ENCODE measurements at places on chromosomes 6 and 20. TPM values are rescaled to one million over a fixed set of nuclear protein-coding genes. Genes with fewer than 3 reads are reported as not detected.

Gene ADGRF1
- 8.5 TPM for total RNA-seq

Gene LTB
- total RNA-seq: 1.3 TPM

Gene GNAS-AS1
- 0.46 TPM for total RNA-seq

GRCh38 chr6:154239392-154239791 is 117.2 kb downstream of the IPCEF1 start:
- no peak for DNase-seq

GRCh38 chr6:5337573-5337972 is 76.3 kb downstream of the FARS2 start:
- DNase-seq: no peak

- no peak for DNase-seq
These were observed 8.4 kb downstream of the MBOAT1 start for GRCh38 chr6:20203561-20204511.
